ENCODE measurements at places on chromosomes 12 and 14.
A peak's percentile ranks its signal among the peaks of the same experiment; 100 is the strongest.

DNA sequence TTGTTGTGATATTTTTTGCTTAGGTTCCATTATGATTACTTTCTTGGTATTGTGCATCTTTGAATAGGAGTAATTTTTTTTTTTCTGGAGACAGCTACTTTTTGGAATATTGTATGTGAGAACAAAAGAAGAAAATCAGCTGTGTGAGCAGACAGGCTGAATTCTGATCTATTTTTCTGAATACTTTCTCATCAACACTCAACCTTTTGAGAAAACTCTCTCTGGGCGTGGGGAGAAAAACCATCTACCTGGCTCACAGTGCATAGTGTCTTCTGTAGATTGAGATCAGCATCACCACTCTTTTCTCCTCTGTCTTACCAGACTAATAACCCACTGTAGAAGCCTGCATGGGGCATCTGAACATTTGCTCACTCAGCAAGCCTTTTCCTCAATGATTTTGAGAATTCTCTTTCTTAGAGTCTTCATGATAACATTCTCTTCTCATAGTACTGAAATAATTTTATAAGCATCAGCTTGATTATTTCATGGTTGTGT, 3.3 kb downstream of the PIK3C2G start:
- DNase-seq: no peak

- no peak for DNase-seq
These were observed 9.0 kb downstream of the DAZAP2 start for GRCh38 chr12:51247523-51248206.

DNA sequence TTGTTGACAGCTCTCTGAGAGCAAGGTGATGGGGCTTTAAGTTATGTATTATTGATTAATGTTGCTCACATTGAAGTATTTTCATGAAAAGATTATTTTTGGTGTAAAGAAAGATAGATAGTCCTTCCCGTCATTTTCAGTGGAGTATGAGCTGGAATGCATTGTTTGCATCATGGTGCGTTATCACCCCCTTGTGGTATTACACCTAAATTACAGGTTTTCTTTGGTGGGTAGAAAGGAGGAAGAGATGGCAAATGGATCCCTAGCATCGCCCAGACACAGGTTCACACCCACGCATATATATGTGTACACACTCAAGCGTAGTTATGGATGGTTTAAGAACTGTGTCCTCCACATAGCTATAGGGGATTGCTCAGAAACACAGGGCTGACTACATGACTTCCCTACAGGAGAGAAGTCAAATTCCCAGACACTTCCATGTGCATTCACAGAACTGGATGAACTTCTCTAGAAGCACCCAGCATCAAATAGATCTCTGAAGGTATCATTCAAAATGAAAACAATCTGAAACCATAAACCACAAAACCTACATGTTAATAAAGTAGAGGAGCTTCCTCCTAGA, 14.4 kb upstream of the SERPINA10 start:
- no peak for DNase-seq

DNA sequence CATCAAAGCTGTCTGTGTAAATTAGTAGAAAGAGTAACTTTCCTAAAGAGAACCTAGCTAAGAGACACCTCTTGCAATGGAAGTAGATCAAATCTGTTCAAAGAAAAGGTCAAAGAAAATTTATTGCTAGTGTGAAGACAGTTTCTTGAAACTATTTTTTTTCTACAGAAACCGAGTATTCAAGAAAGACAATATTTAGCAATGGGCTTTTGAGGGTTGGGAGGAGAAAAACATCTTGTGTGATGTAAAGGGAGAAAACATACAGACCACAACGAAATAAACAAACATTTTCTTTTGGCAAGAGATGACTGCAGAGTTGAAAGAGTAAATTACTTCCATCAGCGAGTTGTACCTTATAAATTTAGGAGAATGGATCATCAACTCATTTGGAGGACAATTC, 24.4 kb downstream of the NKX2-1 start:
- no peak for DNase-seq

GRCh38 chr12:114697741-114698565, 14.0 kb upstream of the TBX3 start:
- no peak for DNase-seq

GRCh38 chr12:115468087-115468510, 784.1 kb upstream of the TBX3 start:
- no peak for DNase-seq

DNA sequence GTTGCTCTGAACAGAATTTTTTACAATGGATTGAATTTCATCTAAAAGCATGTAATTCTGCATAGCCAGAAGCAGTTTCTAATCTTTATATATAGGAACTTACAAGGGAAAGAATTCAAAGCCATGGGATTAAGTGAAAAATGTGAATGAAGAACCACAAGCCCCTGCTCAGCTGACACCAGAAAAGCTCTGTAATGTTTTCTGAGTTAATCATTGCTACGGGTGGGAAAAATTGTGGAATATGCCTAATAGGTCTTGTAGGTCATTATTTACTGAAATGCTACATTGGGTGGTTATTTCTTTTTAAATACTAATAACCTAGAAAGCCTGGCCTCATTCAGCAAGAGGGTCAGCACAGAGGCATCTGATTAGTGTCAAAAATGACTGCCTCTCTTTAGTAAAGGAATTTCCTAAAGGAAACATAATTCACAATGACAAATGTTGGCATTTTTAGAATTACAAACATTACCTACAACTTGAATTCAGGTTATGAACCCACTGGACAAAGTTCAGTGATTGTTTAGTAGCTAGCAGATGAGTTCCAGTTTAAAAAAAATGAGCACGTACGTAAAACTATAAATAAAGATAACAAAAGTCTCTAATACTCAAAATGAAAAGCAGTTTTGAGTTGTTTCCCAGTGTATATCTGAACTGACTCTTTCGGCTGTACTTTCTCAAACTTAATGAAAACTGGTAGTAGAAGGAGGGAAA, 75.3 kb downstream of the BMP4 start:
- peak; percentile 38 for DNase-seq

DNA sequence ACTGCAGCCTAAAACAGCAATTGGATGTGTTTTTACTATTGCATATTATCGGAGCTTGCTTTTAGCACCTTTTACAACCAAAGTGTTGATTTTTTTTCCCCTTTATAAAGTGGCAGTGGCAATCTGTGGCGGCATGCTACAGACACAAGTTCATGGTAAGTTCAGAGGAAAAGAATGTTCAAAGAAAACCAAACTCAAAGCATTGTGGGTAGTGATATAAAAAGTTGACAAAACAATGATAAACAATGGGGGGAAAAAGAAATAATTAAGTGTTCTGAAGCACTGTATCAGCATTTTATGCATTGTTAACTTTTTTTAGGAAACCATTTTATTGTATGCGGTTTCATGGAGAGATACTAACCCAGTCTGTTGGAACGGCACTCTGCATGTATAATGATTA, 492.0 kb upstream of the SOX5 start:
- no peak for DNase-seq

DNA sequence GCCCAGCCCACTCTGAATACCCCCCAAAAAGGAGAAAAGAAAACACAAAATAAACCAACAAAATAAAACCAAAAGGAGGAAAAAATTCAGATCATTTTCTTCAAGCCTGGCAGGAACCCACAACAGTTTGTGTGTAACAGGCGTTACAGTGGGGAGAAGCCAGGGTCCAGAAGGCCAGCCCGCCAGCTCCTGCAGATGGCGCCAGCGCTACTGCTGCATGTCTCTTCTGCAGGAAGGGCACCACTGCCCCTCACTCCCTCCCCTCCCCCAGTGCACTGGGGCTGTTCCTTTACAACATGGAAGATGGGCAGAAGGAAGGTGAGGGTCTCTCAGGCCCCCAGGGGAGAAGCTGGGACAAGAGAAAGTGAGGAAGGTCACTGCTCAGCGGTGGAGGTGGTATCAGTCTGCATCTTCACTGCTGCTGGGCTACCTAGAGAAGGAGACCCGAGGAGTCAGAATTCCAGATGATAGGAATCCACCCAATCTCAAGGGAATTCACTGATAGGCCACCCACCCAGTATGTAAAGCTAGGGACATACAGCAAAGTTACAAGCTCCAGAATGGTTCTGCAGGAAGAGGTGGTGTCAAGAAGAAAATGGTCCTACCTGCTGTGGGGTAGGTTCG, 2.3 kb upstream of the NOP2 start:
- no peak for DNase-seq

DNA sequence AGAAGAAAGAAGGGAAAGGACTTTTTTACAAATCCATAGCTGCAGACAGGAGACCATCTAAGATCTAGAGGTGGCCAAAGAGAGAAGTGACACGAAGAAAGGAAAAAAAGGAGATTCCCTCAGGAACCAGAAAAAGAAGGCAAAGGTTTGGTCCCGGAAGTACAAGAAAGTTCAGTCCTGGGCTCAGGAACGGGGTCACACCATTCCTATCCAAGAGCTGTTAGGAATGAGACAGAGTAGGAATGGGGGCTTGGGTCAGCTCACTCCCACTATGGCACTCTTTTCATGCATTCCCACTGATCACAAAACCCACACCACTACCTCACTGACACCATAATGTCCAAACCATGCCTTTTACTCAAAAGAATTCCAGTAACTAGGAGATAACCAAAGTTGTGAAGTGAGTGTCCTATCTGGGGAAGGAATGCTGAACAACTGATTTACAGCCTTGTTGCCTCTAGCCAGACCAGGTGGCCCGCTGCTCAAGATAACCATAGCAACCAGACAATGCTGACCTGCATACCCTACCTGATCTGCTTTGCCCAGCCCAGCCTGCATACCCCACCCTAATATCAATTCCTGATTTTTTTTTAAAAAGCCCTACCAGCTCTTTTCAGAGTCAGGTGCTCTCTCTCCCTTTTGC, 8.4 kb downstream of the PPP2R3C start:
- no peak for DNase-seq

GRCh38 chr12:5593086-5593485, 161.2 kb downstream of the NTF3 start:
- DNase-seq: no peak

DNA sequence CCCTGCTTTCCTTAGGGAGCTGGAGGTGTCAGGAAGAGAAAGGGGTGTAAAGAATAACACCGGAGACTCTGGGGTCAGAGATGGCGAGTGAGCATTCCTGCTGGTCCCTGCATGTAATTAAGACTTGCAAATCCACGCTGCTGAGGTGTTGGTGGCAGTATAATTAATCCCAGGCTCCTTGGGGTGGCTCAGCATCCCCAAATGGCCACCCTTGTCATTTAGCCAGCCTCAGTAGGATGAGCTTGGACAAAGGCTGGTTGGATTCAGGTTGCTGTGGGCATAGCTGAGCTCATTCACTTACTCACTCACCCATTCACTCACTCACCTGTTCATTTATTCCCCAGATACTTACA, 174.4 kb upstream of the RPH3A start:
- no peak for DNase-seq

DNA sequence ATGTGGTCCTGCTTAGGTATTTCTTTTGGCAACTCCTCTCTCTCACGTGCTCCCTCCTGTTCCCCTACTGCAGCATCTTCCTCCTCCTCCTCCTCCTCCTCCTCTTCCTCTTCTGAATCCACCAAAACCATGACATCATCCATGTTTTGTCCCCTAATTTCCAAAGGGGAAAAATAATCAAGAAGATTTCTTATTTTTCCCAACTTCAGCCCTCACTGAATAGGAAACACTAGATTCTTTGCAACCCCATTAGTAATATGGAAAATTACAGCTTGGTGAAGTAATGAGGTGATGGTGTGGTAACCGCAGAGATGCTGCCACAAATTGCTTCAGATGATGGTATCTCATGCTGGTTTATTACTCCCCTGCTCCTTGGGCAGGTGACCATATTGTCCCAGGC, 7.5 kb upstream of the WSB2 start:
- DNase-seq: no peak

GRCh38 chr14:31263485-31264133, 56.0 kb upstream of the HECTD1 start:
- peak; percentile 96 for DNase-seq

DNA sequence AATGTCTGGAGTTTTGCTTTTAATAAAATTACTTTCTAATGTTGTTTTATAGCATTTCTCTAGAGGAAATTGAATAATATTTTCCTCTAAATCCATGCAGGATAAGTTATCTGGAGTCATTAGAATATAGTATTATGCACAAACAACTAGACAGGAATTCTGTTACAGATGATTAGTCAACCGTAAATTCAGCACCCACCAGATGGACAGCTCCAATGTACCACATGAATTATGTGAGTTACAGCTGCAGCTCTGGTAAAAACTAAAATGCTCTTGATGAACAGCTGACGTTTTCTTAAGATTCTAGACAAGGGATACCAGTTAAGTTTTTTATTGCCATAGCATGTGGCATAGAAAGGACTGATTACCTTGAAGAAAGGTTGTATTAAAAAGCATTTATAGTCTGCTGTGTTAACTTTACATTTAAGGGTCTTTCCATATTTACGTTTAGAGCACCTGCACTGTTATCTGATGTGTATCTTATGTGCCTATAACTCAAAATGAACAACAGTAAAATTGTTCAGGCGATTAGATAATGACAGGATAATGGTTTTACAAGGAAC, 321.4 kb upstream of the LRFN5 start:
- no peak for DNase-seq

DNA sequence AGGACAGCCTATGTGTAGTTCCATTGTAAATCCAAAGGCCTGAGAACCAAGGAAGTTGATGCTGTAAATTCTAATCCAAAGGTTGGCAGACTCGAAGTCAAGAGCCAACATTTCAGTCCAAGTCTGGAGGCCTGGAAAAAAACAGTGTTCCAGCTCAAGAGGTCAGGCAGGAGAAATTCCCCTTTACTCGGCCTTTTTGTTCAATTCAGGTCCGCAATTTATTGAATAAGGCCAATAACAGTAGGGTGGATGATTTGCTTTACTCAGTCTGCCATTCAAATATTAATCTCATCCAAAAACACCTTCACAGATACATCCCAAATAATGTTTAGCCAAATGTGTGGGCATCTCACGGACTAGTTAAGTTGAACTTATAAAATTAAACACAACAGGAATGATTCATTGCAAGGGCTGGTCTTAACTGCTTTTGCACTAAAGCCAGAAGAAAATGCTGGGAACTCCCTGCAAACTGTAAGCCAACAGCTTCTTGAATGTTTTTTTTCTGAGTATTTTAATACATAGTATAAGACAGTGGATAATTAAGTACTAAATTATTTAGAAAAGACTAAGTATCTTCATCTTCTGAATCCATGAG, 197.4 kb upstream of the GARIN6 start:
- no peak for DNase-seq
